Stimulated activated naive CD4-positive, alpha-beta T cell (primary cell): ENCODE measurements at places on chromosomes 3 and 15.

- DNase-seq = no peak
Measured at GRCh38 chr3:115004201-115005140, 142.6 kb downstream of the ZBTB20 start.

GRCh38 chr15:60362321-60363086 is 35.3 kb downstream of the ANXA2 start:
- no peak for DNase-seq

- no peak for DNase-seq
Measured at GRCh38 chr3:4938281-4938982, 40.8 kb upstream of the BHLHE40 start.

GRCh38 chr3:100086401-100086800 is 27.9 kb downstream of the FILIP1L start:
- DNase-seq = no peak

GRCh38 chr15:29924750-29925149 is 102.5 kb upstream of the TJP1 start:
- no peak for DNase-seq

- no peak for DNase-seq
Measured at GRCh38 chr15:73282567-73283365, 86.0 kb downstream of the HCN4 start.

GRCh38 chr3:16132190-16132589 is 42.3 kb upstream of the GALNT15 start:
- no peak for DNase-seq

- no peak for DNase-seq
Measured at GRCh38 chr15:100667405-100668347, 65.3 kb downstream of the ASB7 start.

GRCh38 chr15:73244333-73244732 is 124.4 kb downstream of the HCN4 start:
- DNase-seq = no peak

GRCh38 chr15:61383421-61383820 is 154.3 kb upstream of the RORA start:
- DNase-seq = no peak

GRCh38 chr15:91186904-91187656 is 87.0 kb downstream of the SV2B start:
- no peak for DNase-seq

- DNase-seq = no peak
Measured at GRCh38 chr3:18372786-18373405, 52.2 kb downstream of the SATB1 start.

GRCh38 chr3:72380193-72380592 is 468.1 kb downstream of the SHQ1 start:
- DNase-seq = no peak

GRCh38 chr3:197224034-197224444 is 74.4 kb downstream of the DLG1 start:
- DNase-seq = peak; percentile 34

- no peak for DNase-seq
Measured at GRCh38 chr3:57977818-57978235, 30.4 kb upstream of the FLNB start.

DNA sequence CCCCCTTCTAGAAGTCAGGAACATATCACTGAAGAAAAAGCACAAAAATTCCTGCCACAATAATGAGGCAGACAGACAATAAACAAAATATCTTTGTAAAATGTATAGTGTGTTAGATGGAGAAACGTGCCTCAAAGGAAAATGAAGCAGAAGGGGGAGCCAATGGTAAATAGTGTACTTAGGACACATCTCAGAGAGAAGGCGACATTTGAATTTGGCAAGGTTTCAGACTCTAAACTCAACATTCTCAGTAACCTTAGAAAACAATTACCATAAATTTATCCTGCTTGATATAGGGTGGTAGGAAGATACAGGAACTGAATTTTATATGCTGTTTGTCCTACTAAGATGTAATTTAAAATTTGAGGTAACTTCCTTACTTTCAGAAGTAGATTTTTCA is 52.6 kb upstream of the PTX3 start:
- DNase-seq = no peak

DNA sequence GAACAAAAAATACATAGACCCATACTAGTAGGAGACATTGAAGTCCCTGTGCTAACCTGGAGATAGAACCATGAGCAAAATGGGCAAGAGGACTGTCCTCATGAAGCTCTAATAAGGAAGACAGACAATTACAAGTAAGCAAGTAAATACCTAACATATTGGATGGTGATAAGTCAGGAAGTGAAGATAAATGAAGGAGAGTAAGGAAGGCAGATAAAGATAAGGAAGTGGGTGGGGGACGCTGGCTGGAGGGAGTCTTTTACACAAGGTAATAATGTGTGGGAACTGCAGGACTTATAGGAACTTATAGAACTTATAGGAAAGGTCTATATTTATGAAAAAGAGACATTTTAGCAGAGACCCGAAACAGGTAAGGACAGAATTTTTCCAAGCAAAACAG is 148.9 kb upstream of the ABI3BP start:
- no peak for DNase-seq

DNA sequence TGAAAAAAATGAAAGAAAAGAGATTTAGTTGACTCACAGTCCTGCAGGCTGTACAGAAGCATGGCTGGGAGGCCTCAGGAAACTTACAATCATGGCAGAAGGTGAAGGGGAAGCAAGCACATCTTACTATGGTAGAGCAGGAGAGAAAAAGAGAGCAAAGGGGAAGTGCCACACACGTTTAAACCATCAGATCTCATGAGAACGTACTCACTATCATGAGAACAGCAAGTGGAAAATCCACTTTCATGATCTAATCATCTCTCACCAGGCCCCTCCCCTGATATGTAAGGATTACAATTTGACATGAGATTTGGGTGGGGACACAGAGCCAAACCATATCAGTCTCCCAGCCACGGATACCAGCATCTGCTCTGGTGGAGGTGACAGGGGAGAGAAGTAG is 50.8 kb upstream of the CPOX start:
- DNase-seq = no peak

DNA sequence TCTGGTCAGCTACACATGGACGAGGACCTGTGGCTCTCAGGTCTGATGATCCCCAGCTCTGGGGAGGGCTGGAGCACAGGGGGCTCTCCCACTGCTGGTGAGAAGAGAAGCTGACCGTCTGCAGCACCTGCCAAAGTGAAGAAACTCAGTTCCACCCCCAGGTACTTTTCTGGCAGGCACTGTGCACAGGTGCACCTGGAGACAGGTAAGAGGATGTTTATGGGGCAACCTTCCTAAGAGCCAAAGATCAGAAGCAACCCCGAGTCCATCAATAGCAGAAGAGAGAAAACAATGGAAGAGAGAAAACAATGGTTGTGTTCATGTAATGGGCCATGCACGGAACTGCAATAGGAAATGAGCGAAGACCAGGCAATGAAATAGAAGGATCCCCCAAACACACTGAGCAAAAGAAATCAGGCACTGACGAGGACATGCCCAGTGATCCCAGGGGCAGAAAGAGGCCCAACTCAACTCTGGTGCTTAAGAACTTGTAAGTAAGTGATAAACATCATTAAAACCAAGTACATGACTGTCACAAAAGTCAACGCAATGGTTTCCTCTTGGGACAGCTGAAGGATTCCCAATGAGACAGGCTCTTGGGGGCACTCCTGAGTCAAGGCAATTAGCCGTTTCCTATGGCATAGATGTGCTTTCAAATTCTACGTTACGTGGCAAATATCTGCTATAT is 95.0 kb upstream of the ALDH1A3 start:
- no peak for DNase-seq

GRCh38 chr3:111910806-111911205 is 51.7 kb downstream of the PHLDB2 start:
- no peak for DNase-seq

DNA sequence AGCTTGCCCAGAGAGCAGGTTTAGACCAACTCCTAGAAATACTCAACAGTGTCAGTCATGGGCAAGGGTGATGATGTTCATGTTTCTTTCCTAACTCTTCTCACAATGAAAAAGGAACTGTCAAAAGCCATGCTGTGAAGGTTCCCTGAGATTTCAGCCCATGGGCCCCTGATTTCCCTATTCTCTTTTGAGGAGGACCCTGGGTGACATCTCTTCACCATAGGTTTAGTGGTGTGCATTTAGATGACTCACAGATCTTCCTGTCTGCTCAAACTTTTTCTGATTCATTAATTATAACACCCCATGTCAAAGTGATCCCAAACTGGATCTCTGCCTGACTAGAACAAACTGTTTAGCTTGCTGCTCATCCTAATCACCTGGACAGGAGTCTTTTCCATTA is 108.0 kb downstream of the BBX start:
- DNase-seq = no peak

GRCh38 chr3:129314386-129315222 is 35.9 kb downstream of the HMCES start:
- peak; percentile 43 for DNase-seq

DNA sequence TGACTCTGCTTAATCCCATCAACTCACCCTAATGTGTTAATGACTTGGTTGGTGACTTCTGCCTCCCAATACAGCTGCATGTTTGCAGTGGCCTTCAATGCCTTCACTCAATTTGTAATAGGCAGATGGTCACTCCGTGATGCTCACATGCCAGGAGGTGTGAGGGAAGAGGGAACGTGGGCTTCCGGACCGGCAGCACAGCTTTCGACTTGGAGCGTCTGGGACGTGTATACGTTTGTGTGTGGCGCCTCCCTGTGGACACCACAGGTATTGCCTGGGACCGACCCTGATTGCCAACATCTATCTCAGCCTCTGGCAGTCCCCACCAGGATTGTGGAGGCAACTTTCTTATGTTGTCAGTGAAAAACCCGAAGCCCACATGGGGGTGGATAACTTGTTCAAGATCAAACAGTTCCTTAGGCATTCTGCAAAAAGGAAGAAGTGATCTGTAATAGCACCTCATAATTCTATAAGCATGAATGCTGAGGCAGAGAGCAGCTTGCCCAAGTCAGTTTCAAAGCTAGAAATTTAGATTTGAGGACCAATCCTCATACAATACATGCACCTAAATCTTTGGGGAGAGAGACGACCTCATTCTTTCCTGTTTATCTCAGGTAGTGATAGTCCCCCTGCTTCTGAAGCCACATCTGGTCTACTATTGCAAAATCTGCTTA is 16.9 kb downstream of the MRPL46 start:
- DNase-seq = peak; percentile 13

DNA sequence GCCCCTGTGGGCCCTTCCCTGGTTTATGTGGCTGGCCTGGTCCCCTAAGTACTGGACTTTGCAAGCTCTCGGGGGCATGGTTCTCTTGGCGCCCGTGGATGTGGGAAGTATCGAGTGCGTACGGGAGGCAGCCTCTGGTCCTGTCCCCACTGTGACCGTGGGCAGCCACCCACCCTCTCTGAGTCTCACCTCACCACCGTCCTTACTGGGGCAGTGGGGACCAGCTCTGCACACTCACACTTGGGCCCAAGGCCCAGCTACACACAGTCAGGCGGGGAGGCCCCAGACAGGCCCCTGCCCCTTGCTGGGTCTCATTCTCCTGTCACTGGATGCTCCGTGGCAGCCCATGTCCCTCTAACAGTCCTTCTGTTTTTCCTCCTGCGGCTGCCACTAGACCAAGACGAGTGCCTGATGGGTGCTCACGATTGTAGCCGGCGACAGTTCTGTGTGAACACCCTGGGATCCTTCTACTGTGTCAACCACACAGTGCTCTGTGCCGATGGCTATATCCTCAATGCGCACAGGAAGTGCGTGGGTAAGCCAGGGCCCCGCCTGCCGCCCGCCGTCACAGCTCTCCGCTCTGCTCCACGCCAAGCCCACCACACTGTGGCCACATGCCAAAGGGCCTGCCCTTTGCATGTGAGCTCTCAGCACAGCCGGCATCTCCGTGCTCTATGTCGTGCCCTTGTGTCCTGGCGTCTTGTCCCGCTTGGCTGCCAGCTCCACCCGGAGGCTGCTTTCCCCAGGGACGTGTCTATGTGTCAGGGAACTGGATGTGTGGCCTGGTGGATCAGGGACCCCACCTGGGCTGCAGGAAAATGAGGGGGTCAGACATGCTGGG is 72.7 kb downstream of the FBLN2 start:
- peak; percentile 57 for DNase-seq

DNA sequence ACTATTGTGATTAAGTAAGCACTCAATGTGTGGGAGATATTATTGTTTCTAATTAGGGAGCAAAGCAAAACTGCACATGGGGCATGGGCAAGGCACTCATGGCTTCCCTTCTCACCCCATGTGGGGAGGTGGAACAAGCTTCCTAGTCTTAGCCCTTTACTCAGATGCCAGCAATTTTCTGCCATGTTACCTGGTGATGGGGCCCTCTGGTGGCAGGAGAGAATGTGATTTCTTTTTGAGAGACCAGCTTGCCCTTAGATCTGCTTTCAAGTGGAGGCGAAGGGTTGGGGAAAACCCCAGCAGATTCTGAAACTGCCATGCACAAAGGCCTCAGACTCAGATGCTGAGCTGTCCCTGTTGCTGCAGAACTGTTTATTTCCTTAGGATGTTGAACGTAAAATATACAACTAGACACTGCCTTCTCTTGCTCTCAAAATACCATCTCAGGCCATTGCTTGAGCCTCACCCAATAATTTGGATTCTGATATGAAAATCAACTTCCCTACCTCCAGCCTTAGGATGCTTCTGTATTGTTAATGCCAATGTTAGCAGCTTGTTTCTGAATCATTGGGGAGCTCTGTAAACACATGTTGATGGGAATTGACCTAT is 130.2 kb upstream of the TPRG1 start:
- peak; percentile 71 for DNase-seq

DNA sequence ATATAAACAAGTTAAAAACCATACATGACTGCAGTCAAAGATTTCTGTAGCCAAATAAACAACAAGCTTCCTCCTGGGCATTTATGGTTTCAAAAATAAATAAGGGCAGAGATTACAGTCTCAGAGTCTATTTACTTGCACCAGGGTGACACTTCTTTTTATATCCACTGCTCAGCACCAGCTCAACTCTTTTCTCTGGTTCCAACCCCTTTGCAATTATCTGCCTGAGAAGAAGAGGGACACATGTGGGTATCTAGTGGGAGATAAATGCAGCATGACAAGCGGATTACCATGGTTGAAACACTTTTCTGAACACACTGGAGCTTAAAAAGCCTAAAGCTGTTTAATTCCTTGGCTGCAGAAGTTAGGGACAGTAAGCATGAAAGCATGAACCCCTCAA is 311.5 kb downstream of the CNTN3 start:
- DNase-seq = no peak

DNA sequence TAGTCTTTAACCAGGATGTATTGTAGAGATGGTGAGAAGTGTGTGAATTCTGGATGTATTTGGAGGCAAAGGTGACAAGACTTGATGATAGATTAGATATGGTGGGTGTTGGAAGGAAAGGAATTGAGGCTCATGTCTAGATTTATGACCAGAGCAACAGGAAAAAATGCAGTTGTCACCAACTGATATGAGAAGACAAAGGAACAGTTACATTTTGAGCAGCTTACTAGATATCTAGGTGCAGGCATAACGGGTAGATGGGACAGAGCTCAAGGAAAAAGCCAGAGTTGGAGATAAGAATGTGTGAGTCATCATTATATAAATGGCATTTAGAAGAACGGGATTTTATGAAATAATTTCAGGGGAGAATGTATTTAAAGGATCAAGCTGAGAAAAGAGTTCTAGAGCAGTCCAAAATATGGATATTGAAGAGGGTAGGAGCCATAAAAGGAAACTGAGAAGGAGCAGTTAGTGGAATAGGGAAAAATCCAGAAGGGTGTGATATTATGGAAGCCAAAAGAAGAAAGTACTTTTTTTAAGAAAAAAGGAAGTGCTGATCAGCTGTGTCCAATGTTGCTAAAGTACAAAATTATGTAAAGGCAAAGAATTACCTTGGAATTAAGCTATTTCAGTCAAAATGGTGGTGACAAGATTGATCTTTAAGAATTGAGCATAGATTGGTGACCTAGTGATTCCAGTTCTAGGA is 262.5 kb downstream of the CGGBP1 start:
- no peak for DNase-seq
